ENCODE measurements at places on chromosomes 1 and 21.

DNA sequence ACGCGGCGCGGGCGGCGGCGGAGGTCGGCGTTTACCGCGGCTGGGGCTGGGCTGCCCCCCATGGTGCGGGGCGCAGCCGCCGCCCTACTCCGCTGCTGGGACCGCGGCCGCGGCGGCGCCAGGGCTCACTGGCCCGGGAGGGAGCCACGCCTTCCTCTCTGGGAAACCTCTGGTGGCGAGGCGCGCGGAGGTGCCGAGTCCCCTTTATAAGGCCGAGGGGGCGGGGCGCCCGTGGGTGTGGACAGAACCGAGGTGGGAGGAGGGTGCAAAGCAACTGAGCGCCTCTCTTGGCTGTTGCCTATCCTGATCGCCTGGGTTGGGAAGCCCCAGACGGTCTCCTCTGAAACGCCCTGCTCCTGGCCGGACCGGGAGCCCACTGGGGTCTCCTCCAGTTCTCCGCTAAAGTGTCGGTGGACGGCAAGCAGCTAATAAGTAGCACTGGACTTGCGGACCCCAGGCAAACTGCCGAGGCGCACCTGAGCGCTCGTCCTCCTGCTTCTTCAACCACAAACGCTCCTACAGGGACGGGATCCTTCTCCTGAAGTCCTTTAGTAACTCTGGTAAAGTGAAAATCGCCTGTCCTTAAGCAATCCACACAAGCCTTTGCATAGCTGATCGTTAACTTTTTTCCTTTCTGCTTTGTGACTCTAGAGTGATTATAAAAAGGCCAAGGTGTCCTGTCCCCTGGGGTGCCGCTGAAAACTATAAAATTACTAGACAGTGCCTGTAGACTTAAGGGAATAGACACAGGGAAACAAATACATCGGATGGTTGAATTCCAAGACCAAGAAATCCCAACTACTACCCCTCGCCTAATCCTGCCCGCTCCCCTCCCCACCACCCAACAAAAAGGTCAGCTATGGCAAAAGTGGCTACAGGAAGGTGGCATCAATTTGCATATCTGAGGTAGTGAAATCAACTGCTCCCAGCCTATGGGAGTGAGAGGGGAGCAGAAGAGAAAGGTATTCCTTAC is at the start of gene PTGER3:
PTGER3 (minus strand) TSS at position 182 of the 973 bp plus-strand sequence. CDS start 239 bp downstream, outside the sequence.
- DNase-seq: peak; percentile 25

- no peak for DNase-seq
These were observed 336.2 kb upstream of the ESRRG start for GRCh38 chr1:217059401-217059800.

GRCh38 chr1:199174336-199174735 is 535.5 kb downstream of the PTPRC start:
- no peak for DNase-seq

GRCh38 chr1:2564815-2565374 is 8.7 kb downstream of the TNFRSF14 start:
- DNase-seq: no peak

DNA sequence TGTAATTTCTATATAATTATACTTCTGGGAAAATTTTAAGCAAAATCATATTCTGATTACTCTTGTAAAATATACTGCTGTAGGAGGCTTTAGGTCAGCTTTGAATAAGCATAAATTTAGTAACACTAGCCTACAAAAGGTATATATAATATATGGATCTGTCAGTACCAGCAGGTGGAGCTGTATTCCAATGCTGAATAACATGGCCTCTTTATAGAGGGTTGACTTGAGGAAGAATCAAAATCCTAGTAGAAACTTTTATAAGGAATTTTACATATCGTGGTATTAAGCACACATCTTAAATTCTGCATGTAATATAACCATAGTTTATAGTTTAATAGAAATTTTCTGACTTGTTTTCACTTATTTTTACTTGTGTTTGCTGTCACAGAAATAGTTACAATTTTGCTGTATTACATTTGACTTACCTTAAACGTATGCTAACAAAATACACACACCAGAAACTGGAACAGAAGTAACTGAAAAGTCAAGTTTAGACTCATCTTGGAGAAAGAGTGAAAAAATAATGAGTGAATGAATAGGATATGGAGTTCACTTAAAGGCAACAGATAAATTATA is 79.3 kb downstream of the HMCN1 start:
- no peak for DNase-seq

- DNase-seq: no peak
These were observed 150.0 kb downstream of the PPP1R12B start for GRCh38 chr1:202498542-202498941.

DNA sequence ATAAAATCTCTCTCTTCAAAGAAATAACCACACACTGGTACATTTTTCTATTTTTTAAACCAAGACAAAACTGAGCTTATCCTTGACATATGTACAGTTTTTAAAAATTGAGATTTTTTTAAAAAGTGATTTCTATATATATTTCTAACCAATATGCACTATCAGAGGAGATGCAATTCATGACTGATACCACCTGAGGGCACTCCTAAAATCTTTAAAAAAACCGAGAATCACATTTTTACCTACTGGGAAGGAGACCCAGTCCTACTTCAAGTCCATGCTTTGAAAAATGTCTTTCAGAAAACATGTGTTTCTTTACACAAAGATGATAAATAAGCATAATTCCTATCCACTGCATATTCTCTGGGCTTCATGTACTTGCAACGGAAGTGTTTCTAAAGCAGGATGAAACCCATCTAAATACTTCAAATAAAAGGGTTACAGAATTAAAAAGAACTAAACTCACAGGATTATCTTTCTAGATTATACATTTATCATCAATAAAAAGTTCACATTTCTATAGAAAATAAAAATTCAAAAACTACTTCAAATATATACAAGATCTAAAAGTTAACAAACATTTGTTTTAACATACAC is 98.6 kb downstream of the ENAH start:
- peak; percentile 26 for DNase-seq

GRCh38 chr1:33633019-33633801 is 160.8 kb downstream of the ZSCAN20 start:
- DNase-seq: peak; percentile 71

GRCh38 chr1:24769656-24770651 is 24.7 kb downstream of the CLIC4 start:
- DNase-seq: no peak

GRCh38 chr1:186802388-186802787 is 26.4 kb upstream of the PLA2G4A start:
- no peak for DNase-seq

DNA sequence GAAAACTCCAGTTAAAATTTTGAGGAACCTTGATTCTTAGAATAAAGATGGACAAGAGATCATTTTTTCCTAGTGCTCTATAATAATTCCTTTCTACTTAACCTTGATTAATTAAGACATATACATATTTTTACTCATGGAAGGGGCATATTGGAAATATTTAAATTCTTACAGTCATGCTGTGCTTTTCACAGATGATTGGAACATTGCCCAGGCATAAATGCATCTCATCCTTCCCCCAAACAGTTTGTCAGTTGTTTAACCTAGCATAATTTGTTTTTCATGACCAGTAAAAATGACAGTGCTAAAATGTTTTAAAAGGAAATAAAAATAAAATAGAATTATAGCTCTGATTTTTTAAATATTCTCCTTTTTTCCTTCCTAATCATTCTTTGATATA is 140.0 kb downstream of the DNM3 start:
- DNase-seq: no peak

- no peak for DNase-seq
These were observed 217.9 kb downstream of the USP25 start for GRCh38 chr21:15947677-15948076.
